Cardiac septum (tissue), 1 donor: ENCODE measurements at places on chromosomes 11 and 22. TPM values are rescaled to one million over a fixed set of nuclear protein-coding genes. Genes with fewer than 3 reads are reported as not detected.

DNA sequence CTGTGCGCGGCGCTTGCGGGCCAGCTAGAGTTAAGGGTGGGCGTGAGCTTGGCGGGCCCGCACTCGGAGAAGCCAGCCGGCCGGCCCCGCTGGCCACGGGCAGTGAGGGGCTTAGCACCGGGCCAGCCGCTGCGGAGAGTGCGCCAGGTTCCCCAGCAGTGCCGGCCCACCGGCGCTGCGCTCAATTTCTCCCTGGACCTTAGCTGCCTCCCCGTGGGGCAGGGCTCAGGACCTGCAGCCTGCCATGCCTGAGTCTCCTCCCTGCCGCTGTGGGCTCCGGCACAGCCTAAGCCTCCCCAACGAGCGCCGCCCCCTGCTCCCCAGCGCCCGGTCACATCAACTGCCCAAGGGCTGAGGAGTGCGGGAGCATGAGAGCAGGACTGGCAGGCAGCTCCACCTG lies 5.2 kb upstream of the PES1 start:
- no peak for DNase-seq

DNA sequence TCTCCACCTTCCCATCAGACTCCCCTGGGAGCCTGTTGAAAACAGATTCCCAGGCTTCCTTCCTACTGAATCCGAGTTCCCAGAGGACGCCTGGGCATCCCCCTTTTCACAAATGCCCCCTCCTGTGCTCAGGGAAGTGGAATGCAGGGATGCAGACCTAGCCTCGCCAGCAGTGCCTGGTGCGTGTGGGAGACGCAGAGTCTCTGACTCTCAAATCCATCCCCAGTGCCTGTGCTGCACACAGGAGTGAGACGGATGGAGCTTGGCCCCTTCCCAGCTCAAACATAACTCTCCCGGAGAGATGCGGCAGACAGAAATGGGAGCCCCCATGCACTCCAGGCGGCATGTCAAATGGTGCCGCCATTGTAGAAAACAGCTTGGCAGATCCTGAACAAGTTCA lies 62.6 kb downstream of the CTTN start:
- DNase-seq, result peak; percentile 70

DNA sequence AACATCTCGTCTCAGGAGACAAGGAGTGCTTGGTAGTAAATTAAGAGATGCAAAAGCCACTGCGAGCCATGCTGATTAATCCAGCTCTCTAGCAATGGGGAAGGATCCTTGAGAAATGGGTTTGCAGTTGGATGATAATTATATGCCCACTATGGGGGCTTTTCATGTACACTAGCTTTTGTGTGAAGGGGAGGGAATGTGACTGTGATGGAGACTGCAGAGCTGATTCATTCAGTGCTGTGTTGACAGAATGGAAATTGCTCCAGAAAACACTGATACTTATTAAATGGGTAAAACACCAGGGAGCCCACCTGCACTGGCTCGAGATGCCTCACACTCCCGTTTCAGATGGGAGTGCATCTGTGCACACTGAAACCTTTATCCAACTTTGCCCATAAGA lies 37.0 kb upstream of the KIRREL3 start:
- no peak for DNase-seq

GRCh38 chr22:23072077-23072910 lies 2.0 kb downstream of the GNAZ start:
- DNase-seq, result peak; percentile 68

The RIC3 gene
- total RNA-seq, result 14.3 TPM
